ENCODE measurements at places on chromosomes 3 and 15.

GRCh38 chr3:187403768-187404288, 35.6 kb downstream of the RTP4 start:
- DNase-seq, result no peak

- DNase-seq, result peak; percentile 13
Observed at GRCh38 chr3:87298111-87298718, 21.8 kb upstream of the POU1F1 start.

DNA sequence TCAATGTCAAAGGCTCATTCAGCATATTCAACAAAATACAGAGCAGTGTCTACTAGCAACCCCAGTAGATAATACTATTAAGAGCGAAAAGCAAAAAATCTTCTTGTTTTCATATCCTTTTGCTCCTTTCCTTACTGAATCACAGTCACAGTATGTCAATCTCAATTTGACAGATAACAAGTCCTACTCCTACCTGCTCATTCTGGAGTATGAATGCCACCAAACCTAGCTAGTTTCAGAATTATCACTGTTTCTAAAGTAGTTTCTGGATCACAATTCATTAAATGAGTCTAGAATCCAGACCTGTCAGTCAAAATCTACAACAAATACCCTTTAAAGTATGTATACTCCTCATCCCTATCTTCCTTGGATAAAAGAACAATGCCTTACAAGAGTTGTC, 51.5 kb downstream of the MKRN2 start:
- DNase-seq, result no peak

DNA sequence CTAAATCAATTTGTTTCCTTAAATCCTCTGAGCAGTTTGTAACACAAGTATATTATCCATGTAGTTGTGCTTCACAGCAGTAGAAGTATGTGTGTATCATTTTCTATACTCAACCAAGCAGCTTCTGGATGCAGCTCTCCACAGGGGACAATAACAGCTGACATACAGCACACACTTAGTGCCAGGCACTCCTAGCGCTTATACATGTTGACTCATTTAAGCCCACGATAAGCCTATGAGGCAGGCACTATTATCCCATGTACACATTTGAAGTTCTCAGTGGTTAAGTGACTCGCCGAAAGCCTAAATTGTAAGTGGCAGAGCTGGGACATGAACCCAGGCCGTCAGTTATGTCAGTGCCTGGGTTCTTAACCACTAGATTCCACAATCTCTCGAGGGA, 20.3 kb upstream of the LPP start:
- DNase-seq, result no peak

DNA sequence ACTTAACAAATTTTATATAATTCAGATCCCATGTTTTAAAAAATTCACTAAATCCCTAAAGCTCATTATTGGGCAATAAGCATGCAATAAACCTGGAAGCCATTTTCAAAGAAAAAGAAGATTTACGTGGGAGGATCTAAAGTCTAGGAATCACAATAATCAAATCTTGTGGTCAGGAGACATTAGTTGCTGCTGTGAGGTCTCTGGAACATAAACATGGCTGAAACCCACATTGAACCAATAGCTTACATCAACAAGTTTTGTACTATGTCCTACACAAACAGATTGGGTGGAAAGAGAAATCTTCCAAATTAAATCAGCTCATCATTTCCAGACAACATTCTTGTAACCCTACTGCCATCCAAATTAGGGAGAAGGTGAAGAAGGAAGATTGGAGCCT, 121.9 kb upstream of the EPHA3 start:
- DNase-seq, result no peak

- no peak for DNase-seq
Observed at GRCh38 chr3:138941259-138941885, 5.6 kb downstream of the FOXL2 start.

GRCh38 chr3:32303399-32303747, 64.9 kb downstream of the CMTM8 start:
- DNase-seq, result no peak

- DNase-seq, result no peak
Observed at GRCh38 chr3:27208961-27209616, 160.1 kb downstream of the NEK10 start.

DNA sequence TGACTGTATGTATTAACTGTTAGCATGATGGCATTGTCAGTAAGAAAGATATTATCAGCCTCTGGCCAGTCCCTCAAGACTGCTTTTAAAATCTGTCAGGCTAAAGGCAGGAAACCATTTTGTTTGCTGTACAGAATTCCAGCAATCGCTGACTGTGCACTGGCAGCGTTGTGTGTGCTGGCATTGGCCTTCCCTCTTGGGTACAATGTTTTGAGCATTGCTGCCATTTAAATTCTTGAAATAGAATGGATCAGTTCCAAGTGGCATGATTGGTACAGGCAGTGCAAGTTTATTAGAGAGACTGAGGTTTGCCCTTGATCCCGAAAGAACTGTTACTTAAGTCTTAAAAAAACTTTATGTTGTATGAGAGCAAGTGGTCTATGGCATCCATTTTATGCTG, 788.7 kb downstream of the OTOL1 start:
- no peak for DNase-seq

- DNase-seq, result no peak
Observed at GRCh38 chr3:169215461-169216352, 447.8 kb downstream of the MECOM start.

DNA sequence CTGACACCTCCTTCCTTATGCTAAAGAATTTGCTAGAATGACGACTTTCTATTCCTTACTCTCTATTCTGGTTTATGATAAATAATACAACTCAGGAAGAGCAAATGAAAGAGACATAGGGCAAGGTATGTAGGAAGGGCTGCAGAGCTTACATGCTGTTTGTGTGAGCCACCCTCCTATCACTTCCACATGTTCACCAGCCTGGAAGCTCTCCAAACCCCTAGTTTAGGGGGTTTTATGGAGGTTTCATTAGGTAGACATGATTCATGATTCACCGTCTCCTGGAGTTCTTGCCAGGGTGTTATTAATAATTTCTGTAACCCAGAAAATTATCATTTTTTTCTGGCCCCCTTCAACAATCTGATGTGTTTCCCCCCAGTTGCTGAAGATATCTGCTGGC, 172.1 kb upstream of the COL8A1 start:
- no peak for DNase-seq

- no peak for DNase-seq
Observed at GRCh38 chr15:96670389-96670788, 339.9 kb downstream of the NR2F2 start.

DNA sequence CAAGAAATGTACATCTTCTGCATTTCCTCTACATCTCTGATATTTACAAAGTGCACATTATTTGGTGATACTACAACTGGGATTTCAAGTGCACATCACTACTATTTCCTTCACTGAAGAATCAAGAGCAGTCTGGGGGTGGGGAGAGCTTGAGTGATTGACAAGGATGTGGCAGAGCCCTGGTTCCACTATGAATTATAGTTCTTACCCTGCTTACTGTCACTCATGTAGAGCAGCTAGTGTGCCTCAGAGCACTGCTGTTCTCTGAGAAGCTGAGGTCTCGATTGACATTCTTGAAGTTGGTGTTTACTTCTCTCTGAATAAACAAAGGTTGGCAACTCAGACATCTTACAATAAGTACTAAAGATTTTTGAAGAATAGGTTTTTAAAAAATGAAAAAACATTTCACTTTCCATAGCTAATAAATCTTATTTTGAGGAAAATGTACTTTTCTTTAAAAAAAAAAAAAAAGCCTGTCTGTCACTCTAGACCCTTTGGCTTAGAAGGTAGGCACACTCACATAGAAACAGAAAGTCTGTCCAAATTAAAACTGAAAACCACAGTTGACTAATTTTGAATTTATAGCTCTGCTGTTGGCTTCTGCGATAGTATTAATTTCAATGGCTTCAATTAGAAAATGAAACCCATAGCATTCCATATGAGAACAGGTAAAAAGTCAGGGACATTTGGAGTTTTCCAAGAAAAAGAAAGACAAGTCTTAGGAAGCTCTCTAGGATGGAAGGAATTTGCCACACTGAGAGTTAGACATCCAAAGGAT, 5.6 kb downstream of the GREM1 start:
- no peak for DNase-seq

DNA sequence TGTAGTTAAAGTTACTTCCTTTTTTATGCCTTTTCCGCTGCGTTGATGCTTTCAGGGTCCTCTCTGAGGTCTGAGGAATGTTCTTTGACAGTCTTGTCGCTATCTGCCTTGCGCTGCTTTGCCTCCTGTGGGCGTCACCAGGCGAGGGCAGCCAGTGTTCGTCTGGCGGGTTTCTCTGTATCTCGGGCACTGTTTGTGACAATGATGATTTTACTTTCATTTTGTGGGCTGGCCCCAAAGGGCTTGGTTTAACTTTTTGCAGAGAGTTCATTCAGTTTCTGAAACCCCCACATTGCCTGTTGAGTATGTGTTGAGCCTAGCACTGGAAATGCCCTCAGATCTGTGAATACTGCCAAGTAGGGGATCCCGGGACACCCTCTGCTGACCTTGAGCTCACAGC, 24.6 kb upstream of the SACM1L start:
- peak; percentile 31 for DNase-seq

DNA sequence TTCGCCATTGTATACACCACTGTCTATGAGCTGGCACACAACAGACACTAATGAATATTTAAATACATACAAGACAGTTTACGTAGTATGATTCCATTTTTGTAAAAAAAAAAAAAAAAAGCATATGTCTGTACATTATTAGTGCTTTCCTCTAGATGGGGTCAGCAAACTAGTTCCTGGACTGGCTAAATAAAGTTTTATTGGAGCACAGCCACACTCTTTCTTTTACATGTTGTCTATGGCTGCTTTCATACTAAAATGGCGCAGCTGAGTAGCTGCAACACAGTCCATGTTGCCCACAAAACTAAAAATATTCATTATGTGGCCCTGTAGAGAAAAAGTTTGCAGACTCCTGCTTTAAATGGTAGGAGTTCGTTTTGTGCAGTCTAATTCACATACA, 70.7 kb upstream of the FRMD4B start:
- DNase-seq, result no peak

DNA sequence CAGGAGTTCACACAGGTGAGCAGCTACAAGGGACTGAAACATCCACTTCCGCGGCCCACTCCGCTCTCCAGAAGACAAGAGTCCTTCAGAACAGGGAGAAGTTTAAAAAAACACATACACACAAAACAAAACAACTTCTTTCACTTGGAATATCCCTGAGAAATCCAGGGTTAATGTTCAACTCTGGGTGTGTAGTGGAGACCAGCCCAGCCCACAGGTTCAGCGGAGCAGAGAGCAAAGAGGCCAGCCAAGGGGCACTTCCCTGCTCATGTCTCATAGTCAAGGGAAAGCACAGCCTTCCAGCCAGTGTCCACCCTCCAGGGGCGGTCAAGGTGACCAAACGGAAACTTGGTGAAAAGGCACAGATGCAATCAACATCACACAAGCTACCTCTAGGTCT, 41.6 kb downstream of the WNT5A start:
- DNase-seq, result no peak

DNA sequence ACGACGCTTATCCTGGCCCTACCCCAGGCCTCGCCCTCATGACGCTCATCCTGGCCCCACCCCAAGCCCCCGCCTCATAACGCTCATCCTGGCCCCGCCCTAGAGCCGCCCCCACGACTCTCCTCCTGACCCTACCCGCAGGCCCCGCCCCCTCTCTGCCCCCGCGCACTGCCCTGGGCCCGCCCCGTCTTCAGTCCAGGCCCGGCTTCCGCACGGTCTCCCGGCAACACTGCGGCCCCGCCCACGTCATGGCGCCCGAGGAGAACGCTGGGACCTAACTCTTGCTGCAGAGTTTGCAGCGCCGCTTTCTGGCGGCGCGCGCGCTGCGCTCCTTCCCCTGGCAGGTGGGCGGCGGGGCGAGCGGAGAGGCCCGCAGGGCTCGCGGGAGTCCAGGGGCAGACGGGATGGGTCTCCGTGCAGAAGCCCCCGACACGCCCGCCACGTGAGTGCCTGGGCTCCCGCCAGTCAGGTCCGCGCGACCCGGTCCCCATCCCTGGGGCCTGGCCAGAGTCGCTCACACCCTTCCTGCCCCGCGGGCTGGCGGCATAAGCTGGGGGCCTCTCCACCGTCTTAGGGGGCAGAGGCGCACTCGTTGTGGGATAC, 52.5 kb upstream of the ROPN1B start:
- DNase-seq, result peak; percentile 98

DNA sequence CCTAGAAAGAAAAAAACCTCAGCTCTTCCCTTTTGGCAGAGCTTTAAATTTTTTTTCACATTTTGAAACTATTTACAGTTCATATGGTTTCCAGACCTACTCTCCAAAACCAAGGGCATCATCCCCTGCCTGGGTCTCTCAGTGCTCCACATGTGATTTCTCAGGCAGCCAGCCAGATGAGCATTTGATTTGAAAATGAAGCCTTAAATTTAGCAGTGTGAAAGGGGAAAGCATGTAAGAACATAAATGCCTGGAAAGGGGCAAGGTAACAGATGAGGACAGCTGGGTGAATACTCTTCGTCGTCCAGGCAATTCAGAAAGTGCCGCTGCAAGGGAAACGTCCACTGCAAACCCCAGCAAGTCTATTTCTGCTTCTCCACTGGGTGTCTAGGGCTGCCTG, 94.8 kb downstream of the ATP8B4 start:
- no peak for DNase-seq

GRCh38 chr3:192861972-192862371, 55.7 kb downstream of the MB21D2 start:
- DNase-seq, result no peak

DNA sequence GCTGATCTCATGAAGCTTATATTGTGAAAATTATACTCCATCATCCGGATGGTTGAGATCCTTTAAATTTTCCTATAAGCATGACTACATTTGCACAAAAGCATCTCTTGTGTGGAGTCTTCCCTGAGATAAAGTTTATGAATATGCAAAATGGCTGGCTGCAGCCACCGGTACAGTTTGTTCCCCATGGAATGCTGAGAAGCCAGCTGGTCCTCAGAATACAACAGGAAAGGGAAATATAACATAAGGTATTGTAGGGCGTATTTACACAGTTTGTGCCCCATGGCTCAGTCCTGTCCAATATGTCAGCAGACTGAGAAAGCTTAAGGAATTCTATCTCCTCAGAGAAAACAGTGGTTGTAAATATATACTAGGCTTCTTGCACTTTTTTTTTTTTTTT, 468.6 kb downstream of the CNTN6 start:
- no peak for DNase-seq

DNA sequence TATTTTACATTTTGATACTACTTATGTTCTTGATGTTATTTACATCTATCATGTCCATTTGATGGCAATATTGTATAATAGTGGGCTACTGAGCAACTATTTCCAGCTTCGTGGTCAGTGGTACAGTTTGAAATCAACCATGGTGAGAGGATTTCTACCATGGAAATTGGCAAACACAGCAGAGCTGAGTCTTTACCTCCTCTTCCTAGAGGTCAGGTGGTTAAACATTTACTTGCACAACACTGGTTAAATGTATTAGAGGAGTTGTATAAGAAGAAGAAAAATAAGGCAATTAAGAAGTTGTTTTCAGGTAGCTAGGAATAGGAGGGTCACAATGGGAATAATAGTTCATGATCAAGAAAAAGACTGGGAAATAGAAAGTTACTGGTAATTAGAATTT, 7.2 kb upstream of the PPM1L start:
- DNase-seq, result no peak

- no peak for DNase-seq
Observed at GRCh38 chr3:113736548-113737089, 9.4 kb downstream of the NAA50 start.
